ENCODE measurements at places on chromosomes 16 and 17.
A peak's percentile ranks its signal among the peaks of the same experiment; 100 is the strongest.

- DNase-seq: no peak
These were observed at the start of gene ZNF385C for GRCh38 chr17:42097691-42098631. TSS of gene ZNF385C (minus strand) at chr17:42098473. CDS start at chr17:42063056, 35,417 bp downstream.

- DNase-seq: peak; percentile 6
These were observed 1.7 kb upstream of the STAT5A start for GRCh38 chr17:42286411-42287221.

DNA sequence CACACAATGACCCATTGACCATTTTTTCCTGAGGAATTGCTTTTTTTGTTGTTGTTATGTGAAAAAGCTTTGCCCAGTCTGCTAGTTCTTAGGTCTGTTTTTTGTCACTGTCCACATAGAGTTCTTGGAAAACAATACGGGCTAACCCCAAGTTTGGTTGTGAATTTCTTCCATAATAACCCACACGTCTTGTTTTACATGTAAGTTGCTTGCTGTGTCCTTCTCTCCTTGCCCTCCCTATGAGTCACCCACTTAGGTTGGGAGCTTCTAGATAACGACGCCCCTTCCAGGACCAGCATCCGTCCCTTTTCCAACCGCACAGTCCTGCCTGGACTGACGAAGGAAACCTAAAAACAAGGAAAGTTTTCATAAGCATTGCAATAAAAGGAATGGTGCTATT is 175.3 kb upstream of the HS3ST3A1 start:
- DNase-seq: no peak

- no peak for DNase-seq
These were observed 88.6 kb upstream of the CHMP6 start for GRCh38 chr17:80902963-80903611.

GRCh38 chr17:33870936-33871335 is 384.1 kb upstream of the CCL2 start:
- DNase-seq: no peak

GRCh38 chr17:44280392-44280937 is 12.5 kb upstream of the SLC4A1 start:
- no peak for DNase-seq

- peak; percentile 75 for DNase-seq
These were observed 9.4 kb downstream of the C17orf100 start for GRCh38 chr17:6660805-6661463.

- DNase-seq: no peak
These were observed 56.3 kb downstream of the SF3B3 start for GRCh38 chr16:70579648-70580630.

DNA sequence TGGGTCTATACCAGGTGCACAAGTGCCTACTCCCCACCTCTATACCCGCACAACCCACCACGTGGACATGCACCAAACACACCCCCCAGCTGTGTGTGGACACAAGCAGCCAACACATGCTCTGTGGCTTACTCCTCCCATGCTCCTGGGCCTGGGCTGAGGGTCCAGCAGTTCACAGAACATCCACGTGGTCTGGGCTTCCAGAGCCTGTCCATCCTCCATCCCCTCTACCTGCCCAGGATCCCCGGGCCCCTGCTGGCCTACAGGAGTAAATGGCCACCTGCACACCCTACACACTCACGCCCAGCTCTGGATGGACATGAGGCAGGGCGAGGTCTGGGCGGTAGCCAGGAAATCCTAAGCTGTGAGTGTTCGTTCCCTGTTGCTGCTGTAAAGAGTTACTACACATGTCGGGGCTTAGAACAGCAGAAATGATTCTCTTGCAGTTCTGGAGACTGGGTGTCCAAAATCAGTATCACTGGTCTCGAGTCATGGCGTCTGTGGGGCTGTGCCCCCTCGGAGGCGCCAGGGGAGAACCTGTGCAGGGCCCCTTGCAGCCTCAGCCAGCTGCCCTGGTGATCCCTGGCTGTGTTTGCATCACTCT is 15.0 kb upstream of the RAI1 start:
- DNase-seq: no peak

DNA sequence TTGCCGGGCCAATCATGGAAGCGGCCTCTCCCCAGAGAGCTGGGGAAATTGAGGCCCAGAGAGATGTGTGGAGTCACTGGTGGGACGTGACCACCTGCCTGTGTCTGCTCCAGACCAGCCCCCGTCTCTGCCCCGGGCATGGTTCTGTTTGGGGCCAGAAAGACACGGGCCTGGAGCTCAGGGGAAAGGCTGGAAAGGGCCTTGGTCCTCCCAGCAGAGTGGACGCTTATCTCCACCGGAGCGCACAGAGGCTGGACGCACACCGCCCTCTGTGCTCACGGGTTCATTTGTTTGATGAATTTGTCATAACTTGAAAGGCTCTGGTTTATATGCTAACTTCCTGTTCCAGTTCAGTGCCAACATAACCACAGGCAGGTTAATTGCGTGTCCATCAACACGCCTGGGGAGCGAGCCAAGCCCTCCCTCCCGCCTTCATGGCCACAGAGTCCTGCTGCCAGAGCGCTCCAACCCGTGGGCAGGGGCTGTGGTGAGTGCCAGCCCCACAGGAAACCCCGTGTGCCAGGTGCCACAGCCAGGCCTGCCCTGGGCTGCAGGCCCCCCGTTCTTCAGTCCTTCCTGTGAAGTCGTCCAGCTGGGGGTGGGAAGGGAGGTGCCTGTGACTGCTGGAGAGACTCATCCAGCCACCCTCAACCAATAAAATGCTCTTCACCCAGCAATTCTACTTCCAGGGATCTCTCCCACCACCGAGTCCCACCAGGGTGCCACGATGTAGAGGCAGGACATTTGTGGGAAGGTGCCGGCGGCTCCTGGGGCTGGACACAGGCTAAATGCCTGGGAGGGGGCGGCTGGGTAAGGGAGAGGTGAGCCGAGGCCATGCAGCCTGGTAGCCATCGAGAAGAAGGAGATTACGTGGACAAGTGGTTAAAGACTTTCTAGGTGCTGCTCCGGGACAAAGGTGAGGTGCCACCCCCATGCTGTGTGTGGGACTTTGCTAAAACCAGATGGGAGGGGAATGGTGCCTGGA is 29.4 kb upstream of the BAHCC1 start:
- DNase-seq: peak; percentile 41

GRCh38 chr17:2064520-2064971 is 9.6 kb downstream of the HIC1 start:
- DNase-seq: no peak

DNA sequence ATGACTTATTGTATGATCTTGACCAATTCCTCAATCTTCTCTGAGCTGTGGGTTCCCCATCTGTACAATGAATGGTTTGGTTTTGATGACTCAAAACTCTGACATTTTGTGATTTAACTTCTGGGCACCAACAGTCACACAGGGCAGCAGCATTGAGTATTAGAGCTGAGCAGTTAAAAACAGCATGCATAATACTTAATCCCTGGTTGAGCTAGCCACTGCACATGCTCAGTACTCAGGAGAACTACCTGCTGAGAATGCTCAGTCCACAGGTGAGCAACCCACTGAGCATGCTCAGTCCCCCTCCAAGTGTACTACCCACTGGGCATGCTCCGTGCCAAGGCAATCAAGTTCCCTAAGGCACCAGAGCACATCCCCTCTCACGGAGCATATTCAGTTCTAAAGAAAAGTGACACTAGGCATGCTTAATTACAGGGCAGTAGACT is 68.7 kb downstream of the AIPL1 start:
- DNase-seq: no peak

GRCh38 chr16:84764970-84765369 is 54.8 kb upstream of the CRISPLD2 start:
- DNase-seq: no peak

DNA sequence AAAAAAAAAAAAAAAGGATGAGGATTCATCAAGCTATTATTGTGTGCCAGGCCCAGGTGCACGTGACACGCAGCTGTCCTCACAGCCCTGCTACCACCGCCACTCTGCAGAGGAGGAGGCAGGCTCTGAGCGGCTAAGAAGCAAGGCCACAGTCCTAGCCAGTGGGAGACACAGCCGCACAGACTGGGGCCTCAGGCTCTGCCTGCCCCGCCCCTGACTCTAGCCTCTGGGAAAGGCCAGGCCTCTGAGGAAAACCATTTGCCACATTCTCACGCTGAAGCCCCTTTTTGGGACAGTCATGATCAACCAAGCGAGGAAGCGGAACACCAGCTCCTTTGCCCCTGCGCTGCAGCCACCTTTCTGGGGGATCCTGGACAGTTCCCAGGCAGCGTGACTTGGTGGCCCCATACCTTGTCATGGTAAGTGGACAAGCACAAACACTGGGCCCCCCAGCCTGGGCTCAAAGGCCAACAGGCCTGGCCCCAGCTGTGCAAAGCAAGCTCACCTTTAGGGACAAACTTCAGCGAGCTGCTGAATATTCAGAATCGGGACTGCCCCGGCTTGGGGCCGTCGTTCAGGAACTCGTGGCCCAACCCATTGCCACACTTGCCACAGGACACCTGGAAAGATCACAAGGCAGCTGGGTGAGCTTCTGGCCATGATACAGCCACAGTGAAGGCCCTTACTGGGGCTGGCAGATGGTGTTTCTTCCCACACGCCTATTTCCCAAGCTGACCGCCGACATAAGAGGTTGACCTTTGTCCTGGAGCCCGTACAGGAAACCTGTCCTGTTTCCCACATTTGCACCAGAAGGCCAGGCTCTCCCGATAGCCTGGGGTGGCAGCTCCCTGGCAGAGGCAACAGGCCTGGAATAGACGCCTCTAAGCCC is 2.5 kb downstream of the MSRB1 start:
- DNase-seq: no peak

DNA sequence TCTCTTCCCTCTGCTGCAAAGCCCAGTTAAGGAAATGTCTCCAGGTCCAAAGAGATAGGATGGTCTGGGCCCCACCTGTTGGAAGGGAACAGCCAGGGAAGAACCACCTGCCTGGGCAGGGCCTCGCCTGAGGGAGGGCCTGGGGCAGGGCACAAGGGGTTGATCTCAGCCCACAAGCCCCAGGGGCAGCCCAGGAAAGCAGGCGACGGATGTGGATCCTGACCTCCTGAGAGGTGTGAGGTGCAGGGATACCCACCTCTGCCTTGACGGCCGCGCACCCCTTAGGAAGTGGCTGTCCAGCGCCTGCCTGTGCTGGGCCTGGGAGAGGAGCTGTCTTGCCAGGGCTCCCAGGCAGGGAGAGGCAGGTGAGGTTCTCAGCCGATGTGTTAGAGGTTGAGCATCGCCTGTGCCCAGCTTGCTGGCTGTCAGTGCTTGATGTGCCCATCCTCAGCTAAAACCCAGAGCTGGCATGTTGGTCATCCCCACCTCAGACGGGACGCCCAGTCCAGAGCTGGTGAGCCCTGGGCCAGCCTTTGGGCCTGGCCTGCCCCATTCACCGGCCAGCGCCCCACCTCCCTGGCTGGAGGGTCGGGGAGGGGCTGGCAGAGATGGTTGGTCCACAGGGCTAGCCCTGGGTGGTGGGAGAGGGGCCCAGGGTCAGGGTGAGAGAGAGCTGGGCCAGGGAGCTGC is 434 bp downstream of the CEMP1 start:
- DNase-seq: no peak

- peak; percentile 98 for DNase-seq
These were observed 43.8 kb downstream of the DNAJA2 start for GRCh38 chr16:46929378-46930332.

- DNase-seq: no peak
These were observed 28.6 kb downstream of the COG7 start for GRCh38 chr16:23424292-23424958.

GRCh38 chr17:80035937-80036714 is at the start of gene CCDC40:
TSS of gene CCDC40 (plus strand) at chr17:80036642. CDS start at chr17:80036663, 21 bp downstream.
- DNase-seq: peak; percentile 60

DNA sequence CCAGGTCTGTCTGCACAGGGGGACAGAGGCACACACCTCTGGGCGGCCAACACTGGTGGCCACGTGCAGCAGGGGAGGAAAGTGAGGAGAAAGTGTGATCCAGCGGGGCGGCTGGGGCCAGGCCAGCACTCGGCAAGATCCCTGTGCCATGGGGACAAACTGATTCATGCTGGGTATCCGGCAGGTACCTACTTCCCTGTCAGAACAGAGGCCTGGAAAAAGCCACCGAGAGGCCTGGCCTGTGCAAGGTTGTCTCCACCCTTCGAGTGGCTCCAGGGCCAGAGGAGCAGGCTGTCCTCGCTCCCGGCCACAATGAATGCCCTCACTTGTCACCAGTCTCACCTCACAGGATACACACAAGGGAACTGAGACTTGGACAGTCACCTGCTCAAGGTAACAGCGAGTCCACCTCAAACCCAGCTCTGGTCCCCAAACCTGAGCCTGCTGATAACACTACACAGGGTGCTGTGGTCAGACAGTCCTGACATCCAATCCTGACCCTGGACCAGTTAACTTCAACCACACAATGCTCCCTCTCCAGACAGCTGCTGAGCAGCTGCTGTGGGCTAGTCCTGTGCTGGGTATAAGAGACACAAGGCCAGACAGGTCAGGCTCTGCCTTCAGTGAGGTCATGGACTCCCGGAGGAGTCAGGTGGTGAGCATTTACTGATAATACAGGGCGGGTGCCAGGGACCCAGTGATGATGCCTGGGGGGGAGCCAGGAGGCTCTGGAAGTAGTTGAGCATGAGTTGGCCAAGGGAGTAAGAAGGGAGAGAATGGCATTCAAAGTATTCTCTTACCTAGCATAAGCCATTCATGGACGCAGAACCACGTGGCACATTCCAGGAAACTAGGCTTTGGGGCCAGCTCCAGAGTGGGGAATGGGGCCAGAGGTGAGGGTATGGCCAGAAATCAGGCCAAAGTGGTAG is 53.0 kb downstream of the VAC14 start:
- no peak for DNase-seq

- DNase-seq: no peak
These were observed 99.1 kb downstream of the ADAMTS18 start for GRCh38 chr16:77335652-77336234.

DNA sequence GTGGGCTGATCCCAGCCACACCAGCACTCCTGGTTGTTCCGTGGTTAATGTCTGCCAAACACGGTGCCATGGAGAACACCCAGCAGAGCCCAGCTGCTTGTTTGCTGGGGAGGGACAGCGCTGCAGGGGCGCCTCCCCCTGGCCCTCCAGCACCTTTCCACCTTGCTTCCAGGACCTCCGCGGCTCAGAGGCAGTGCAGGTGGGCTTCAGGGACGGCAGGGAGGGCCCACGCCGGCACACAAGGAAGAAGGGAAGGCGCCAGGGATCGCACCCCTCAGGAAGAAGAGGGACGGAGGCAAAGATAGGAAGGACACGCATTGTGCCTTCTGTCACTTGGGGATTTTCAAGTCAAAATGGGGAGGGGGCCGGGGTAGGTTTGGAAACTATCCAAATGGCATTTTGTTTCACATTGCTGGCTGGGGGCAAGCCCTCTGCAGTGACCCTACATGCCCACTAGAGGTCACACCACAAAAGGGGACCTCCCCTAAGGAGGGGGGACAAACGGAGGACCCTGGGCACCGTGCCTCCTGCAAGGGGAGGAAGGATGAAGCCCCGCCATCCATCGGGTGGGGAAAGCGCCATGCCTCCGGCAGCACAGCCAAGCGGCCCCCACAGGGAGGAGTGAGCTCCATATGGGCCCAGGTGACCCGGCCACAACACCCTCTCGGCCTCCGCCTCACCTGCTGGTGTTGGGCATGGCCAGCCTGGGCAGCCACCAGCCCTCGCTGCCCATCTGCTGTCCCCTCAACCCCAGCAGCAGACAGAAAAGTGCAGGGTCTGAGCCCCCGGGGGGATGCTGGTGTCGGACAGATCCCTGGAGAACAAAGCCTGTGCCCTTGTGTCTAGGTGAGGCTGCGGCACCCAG is 7.5 kb upstream of the C16orf95 start:
- DNase-seq: peak; percentile 10

Data from Kasumi-1 (cell line).